COR-L47 (cell line): ENCODE measurements at places on chromosomes 2 and 18.

- DNase-seq, result no peak
These were observed 131.6 kb upstream of the RAB12 start for GRCh38 chr18:8477615-8478014.

GRCh38 chr2:218149848-218150440 lies 16.8 kb downstream of the CXCR1 start:
- no peak for DNase-seq

GRCh38 chr2:224711859-224712665 lies 4.1 kb downstream of the CCDC195 start:
- DNase-seq, result no peak

- DNase-seq, result no peak
These were observed 14.0 kb downstream of the MBD2 start for GRCh38 chr18:54210463-54210862.

- no peak for DNase-seq
These were observed 16.7 kb upstream of the DSG1 start for GRCh38 chr18:31301201-31301655.

GRCh38 chr2:215684448-215685237 lies 248.8 kb upstream of the FN1 start:
- no peak for DNase-seq

DNA sequence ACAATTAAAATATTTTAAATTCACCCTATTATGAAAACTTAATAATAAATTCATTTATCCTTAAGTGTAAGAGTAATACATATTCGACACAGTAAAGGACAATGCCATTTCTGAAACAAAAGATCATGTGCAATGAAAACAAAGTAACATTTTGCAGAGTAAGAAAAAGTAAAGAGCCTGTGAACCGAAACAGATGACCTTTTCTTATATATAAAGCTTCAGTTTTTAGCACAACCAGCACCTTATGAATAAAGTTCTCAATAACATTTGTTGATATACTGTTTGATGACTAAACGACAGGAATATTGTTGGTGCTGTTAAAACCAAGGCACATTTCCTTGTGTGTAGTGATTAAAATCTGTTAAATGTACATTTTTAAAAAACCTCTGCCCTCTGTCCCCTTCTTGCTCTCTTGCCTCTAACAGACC lies 1.5 kb downstream of the PELI1 start:
- no peak for DNase-seq

DNA sequence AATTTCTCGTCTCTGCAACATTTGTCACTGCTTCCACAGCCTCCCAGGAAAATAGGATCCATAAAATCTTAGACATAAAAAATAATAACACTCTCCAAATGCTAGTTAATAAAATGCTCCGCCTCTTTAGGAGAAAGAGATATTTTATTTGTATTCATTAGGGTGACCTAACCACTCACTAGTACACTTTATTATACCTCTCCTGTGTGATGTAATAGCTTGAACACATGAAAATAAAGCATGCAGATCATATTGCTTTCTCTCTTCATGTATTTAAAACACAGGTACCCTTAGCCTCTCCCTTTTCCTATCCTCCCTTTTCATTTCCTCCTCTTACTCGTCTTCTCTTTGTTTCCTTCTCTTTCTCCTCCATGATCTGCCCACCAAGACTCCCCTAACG lies 694.2 kb downstream of the EPHA4 start:
- DNase-seq, result no peak

GRCh38 chr2:38407111-38407682 lies 30.1 kb upstream of the ATL2 start:
- DNase-seq, result no peak

GRCh38 chr2:218036371-218036770 lies 32.7 kb upstream of the RUFY4 start:
- DNase-seq, result no peak

GRCh38 chr2:129080715-129081476 lies 762.2 kb upstream of the HS6ST1 start:
- no peak for DNase-seq

DNA sequence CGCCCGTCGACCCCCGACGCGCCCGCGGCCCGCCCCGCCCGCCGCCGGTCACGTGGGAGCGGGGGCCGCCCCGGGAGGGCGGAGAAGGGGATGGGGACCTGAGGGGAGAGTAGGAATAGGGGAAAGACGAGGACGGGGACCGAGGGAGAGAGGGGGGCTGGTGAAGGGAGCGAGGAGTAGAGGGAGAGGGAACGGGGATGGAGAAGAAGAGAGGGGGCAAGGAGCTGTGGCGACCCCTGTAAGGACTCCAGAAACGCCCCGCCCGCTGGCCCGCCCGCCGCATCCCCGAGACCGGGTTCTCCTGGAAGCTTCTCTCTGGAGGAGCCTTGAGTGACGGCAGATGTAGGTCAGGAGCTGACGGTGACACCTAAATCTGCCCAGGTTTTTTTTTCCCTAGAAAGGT lies 615 bp downstream of the ADNP2 start:
- DNase-seq, result peak; percentile 45

GRCh38 chr2:144453486-144454158 lies 66.3 kb downstream of the ZEB2 start:
- no peak for DNase-seq

- DNase-seq, result no peak
These were observed 108.1 kb upstream of the POU3F3 start for GRCh38 chr2:104745846-104746245.
